Ovary (tissue), 10 donors: ENCODE measurements at places on chromosomes 12 and 14. TPM values are rescaled to one million over a fixed set of nuclear protein-coding genes. Genes with fewer than 3 reads are reported as not detected.

IRAK3 gene
- 5.2 TPM for total RNA-seq

CIROP gene
- total RNA-seq = not detected

- no peak for DNase-seq
Measured at GRCh38 chr14:96057738-96058137, 18.6 kb downstream of the C14orf132 start.

GRCh38 chr14:84975241-84975902 is 554.6 kb upstream of the FLRT2 start:
- no peak for DNase-seq
